Stromal cell of bone marrow (primary cell): ENCODE measurements at places on chromosomes 1 and 21.

GRCh38 chr1:116564426-116564825, 6.4 kb downstream of the CD58 start:
- no peak for DNase-seq

GRCh38 chr1:6105218-6105679, 59.6 kb downstream of the KCNAB2 start:
- no peak for DNase-seq

- DNase-seq: no peak
These were observed 24.4 kb downstream of the SLC66A1 start for GRCh38 chr1:19336543-19336942.

DNA sequence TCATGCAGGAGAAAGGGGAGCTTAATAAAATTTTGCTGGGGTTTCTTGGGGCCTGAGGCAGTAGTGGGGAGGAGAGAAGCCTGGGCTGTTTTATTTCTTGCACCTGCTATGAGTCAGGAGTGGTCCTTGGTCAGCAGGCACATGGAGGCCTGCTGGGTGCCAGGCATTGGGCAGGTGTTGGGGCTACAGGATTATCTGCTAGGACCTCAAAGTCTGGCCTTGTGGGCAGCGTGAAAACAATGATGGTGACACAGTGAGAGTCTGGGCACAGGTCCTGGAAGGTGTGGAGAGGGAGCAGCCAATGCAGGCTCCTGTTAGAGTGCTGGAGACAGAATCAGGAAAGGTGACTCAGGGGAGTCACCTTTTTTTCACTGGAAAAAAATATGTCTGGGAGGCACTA, 17.2 kb downstream of the ROR1 start:
- no peak for DNase-seq

DNA sequence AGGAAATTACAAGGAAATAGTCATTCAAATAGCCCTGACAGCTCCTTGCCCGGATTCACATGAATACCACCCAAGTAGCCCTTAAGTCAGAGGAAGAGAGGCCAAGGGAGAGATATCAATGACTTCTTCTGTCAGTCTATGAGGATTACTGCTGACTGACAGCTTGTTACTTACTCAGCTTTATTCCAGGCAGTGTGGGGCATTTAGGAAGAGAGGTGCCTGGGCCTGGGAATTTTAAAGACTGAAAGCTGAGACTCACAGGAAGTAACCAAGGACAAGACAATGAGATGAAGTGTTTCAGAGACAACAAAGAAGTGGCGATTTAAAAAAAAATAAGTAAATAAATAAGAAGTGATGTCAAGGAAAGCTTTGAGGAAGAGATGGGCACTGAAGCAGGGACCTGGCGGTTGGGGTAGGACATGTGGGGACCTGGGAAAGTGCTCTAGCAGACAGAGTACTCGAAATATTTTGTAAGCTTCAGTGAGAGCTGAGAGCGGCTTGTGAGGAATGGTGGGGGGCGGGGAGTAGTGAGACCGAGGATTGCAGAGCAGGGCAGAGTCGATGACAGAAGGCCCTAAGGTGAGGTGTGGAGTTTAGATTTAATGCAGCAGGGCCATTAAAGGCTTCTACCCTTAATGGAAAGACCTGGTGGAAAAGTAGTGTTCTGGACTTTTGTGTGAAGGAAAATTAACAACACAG, 58.9 kb downstream of the ST3GAL3 start:
- DNase-seq: no peak
